Sciatic nerve (tissue), 2 donors: ENCODE measurements at places on chromosomes 2 and 18.

GRCh38 chr18:52963481-52963880 is 623.5 kb downstream of the DCC start:
- no peak for DNase-seq

DNA sequence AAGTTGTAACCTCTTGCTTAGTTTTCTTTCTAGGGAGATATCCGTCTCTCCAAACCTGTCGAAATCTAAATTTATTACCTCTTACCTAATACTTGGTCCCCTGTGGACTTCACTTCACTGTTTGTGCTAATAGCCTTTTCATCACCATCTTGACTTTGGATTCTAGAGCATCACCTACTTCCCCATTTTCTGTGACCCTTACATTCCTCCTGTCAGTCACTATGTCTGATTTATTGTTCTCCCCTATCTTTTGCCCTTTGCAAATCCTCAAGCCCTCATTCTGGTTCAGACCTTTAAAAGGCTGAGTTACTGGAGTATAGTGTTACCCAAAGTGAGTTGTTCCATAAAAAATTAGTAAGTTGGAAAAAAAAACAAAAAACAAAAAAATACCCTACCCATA is 7.5 kb downstream of the MYO1B start:
- no peak for DNase-seq

DNA sequence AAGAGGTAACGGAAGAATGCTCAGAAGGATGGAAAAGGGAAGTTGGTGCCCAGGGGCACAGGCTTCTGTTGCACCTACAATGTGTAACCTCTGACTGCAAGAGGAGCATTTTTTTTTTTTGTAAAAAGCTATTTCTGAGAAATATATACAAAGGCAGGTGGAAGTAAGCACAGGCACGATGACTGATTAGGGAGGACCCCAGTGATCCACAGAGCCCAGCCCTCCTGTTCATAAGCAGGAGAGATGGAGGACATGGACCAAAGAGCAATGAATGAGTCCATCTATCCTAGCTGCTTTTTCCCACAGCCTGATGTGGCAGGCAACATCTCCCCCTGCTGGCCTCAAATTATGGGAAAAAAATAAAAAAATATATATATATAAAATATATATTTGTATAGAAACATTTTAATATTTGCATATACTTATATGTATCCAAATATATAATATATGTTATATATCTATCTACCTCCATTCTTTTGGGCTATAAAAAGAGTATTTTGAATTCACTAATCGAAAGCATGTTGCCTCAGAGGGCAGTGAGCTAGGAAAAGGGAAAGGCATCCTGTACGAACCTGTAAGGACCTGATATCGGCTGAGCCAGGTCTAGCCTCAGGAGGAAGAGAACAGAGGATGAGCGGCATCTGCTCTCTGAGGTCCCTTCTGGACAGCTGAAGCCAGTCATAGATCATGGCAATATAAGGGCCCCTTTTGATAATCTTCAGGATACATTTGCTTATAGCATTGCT is 166.0 kb upstream of the STK17B start:
- no peak for DNase-seq

GRCh38 chr2:155913356-155913755 is 419.2 kb downstream of the NR4A2 start:
- no peak for DNase-seq

DNA sequence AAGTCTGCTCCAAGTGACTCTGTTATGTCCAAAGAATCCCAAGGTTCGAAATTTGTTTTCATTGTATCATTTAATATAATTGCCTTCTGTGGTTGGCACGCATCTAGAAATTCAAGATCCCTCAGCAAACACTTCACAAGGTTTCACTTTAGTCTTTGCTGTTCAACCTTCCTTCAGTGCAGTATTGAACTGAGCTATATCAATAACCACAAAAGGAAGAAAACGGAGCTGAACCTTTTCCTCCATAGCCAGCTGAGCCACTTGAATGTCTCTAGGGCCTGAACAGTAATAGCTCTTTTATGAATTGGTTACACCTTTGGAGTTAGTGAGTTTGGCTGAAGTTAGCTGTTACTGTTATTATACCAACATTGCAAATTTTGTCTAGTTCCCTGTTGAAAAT is 357.7 kb upstream of the HNRNPA3 start:
- DNase-seq: no peak

DNA sequence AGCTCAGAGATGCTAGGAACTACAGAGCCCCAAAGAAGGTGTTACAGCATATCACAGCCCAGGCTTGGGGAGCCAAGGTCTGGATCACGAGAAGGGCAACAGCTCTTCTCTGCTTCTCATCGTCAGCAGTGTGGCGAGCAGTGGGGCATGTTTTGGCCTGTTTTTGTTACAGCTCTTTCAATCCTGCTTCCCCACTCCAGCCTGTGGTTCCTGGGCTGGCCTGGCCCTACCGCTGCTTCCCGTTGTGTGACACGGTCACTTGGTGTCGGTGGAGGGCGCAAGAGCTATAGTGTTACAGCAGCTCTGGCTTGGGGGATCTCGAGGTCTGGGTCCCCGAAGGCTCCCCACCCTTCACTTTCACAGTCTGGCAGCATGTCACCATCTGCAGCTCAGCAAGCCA is 870.2 kb downstream of the CBLN2 start:
- DNase-seq: no peak

- no peak for DNase-seq
Measured at GRCh38 chr18:5571666-5572065, 27.9 kb upstream of the EPB41L3 start.

DNA sequence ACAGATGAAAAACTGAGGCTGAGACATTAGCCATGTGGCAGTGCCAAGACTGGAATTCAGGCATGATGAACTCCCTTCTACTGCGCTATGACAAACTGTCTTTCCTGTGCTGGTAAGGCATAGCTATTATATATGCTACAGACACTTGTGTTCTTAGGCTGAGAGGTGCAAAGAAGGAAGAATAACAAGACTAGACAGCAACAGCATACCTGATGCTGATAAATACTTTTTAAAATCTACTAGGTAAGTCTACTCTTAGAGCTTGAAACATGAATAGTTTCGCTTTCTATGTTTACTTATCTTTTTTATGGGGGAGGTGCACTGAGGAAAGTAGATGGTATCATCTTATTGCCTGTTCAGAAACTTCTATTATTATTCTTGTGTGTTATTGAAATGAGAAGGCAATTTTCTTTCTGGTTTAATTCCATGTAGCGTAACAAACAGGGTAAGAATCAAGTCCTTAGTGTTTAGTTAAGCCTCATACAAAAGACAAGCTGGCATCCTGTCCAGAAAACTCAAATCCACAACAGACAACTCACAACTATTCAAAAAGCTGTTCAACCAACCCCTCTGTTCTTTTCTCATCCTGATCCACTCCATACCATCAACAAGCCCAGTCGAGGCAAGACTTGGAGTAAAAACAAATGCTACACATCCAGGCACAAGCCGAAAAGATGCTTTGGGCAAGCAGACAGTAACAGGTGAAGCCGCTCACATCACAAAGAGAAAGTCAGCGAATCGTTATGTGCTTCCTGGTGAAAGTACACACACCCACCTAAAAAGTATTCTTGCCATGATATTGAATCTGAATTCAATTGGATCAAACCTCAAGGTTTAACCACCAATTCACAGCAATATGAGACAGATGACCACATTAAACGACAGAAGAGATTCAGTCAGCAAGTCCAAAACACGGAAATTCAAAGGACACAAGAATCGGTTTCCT is 1.5 kb downstream of the TTC32 start:
- no peak for DNase-seq

DNA sequence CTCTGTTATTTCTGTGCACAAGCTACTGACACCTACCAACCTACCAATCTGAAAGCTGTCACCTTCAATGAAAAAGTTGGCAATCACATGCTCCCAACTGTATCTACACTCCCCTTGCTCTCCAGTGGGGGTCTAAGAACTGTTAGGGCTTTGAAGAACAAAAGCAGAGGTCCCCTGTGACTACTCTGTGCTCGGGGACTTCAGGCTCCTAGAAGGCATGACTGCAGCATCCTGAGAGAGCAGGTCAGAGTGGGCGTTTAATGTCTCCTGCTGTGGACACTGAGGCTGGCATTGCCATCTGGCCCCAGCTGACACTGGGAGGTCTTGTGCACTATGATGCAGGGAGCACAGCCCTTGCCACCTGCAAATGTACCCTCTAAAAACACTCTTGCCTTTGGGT is 93.3 kb downstream of the ACTR2 start:
- no peak for DNase-seq

- DNase-seq: no peak
Measured at GRCh38 chr2:218516614-218517013, 51.5 kb downstream of the USP37 start.
